ENCODE measurements at places on chromosomes 3 and 15.
A peak's percentile ranks its signal among the peaks of the same experiment; 100 is the strongest.

DNA sequence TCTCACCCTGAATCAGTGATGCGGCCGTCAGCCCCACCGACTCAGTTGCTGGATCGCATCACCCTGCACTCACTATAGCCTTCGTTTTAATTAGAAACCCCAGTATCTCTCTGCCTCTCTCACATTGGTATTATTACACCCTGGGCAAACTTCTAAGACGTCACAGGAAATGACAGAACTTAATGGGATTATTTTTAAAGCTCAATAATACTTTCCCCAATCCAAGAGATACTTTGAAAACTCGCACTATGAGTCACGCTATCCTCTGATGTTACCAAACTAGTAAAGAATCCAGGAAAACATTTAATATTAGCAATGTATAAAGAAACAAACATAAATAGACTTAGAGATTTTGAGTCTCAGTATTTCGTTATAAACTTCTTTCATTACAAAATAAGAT lies 36.6 kb downstream of the RUBCN start:
- DNase-seq: peak; percentile 57

GRCh38 chr3:193987186-193987585 lies 148.8 kb upstream of the HES1 start:
- no peak for DNase-seq

DNA sequence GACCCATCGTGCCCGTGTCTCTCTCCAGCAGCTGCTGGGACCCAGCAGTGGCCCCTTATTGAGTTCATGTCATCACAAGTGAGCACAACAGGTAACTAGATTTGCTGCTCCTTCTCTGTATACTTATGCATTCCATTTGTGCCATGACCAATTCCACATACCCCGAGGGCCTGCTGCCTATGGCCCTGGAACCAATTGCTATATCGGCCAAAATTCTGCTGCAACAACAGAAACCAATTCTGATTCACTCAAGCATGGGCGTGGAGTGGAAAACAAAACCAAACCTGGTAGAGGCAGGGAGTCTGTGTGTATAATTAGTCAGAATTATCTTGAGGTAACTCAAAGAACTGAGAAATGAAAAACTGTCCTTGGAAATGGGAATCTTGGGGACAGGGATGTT lies 516.6 kb downstream of the EPHB1 start:
- DNase-seq: no peak

- DNase-seq: no peak
Observed at GRCh38 chr3:143472731-143473523, 353.4 kb downstream of the CHST2 start.

- no peak for DNase-seq
Observed at GRCh38 chr15:62104401-62104800, 37.6 kb downstream of the C2CD4A start.

- DNase-seq: no peak
Observed at GRCh38 chr15:58340176-58340575, 91.6 kb upstream of the LIPC start.

GRCh38 chr3:71896751-71897150 lies 111.8 kb upstream of the PROK2 start:
- DNase-seq: peak; percentile 40

- DNase-seq: no peak
Observed at GRCh38 chr3:173221010-173221409, 80.0 kb upstream of the SPATA16 start.

GRCh38 chr3:81354119-81354518 lies 407.3 kb downstream of the GBE1 start:
- DNase-seq: no peak

GRCh38 chr3:32391643-32392535 lies at the start of gene CMTM7:
CMTM7 (plus strand) TSS chr3:32391853; CDS start chr3:32391907, 54 bp downstream.
- peak; percentile 37 for DNase-seq

DNA sequence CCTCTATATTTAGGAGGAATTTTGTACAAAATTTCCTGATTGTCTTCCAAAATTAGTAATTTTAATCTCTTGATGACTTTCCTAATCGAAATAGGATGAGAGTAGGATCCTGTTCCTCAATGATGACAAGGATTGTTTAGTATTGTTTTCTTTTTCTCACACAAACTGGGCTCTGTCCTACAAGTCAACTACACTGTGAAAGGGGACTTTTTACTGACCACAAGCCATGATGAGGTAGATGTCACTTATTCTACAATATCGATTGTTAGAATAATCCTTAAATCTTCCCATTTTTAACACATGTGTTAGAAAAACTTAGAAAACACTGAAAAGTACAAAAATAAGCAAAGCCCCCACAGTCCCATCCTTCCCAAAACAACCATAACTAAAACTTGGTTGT lies 35.8 kb upstream of the TSC22D2 start:
- DNase-seq: no peak

DNA sequence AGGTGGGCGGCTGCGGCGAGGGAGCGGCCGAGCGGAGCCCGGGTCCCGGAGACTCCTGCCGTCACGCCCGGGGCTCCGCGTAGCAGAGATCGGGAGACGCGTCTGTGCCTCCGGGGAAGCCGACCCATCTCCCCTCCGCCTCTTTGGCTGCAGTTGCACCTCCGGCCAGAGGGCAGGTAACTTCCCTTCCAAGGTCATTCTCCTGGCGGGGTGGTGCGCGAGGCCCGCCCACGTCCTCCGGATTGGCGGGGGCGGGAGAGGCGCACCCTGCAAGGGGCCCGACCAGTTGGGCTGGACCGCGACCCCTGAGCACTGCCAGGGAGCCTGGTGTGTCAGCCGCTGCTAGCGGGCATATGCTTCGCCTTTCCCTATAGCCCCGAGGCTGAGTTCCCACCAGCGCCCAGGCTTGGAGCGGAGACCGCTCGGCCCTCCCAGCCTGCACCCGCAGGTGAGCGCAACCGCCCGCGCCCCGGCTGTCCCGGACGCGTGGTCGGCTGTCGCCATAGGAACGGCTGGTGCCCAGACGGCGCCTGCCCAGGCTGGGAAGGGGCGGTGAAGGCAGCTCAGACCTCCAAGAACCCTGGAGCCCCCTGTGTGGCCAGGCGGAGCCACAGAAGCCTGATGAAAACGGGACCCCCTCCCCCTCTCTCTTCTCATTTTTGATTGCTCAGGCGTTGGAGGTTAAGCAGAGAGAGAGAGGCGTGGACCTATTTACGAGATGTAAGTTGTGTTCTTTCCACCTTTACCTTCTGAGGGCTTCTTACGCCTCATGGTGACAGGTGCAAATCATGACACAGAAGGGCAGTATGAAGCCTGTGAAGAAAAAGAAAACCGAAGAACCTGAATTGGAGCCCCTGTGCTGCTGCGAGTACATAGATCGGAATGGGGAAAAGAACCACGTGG lies 453 bp downstream of the ZDHHC23 start:
- DNase-seq: no peak

DNA sequence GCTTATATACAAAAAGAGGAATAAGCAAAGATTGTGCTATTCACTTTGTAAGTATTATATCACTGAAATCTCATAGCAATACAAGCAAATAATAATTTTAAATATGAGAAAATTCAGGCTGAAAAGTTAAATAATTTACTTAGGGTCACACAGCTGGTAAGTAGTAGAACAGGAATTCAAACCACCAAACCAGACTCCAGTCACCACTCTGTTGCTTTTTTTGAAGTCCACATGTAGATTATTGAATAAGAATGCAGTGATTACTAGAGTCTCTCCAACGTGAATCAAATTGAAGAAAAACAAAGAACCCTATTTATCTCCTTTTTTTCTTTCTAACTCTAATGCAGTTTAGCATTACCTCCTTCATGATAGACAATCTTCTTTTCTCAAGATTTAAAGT lies 15.9 kb downstream of the SPICE1 start:
- no peak for DNase-seq

- no peak for DNase-seq
Observed at GRCh38 chr3:128143496-128143895, 9.8 kb upstream of the EEFSEC start.

DNA sequence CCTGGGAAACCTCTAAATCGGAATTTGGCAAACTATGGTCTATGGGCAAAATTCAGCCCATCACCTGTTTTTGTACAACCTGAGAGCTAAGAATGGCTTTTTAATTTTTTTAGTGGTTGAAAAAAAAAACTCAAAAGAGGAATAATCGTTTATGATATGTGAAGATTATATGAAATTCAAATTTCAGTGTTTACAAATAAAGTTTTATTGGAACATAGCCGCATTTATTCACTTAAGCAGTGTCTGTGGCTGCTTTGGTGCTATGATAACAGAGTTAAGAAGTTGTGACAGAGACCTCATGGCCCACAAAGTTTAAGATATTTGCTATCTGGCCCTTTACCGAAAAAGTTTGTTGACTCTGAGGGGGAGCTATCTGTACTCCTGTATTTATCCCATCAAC lies 36.4 kb upstream of the LACTB start:
- DNase-seq: no peak

DNA sequence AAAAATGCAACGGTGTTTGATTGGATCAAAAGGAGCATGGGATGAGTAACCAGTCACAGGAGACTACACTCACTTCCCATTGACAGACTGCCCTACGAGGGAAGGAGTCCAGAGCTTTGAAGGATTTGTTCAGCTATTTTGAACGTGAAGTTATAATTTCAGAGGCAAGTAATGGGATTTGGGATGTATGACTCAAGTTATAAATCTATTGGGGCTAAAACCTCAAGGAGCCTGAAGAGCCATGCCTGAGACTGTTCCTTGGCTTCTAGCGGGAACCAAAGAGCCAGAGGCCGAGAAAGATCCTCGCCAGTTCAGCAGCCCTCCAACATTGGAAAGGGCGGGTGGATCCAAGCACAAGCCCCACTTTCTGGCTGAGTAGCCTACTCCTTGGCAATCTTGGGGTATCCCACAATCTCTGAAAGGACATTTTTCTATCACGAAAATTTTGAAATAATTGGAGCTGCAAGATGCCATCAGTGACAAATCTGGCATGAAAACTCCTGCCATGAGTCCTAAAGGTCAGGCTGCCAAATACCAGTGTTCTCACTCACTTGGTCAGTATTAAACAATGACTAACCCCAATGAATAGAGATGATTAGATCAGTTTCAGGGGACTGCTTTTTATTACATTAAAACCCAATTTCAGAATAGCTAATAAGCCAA lies 48.6 kb upstream of the SLCO2A1 start:
- no peak for DNase-seq

DNA sequence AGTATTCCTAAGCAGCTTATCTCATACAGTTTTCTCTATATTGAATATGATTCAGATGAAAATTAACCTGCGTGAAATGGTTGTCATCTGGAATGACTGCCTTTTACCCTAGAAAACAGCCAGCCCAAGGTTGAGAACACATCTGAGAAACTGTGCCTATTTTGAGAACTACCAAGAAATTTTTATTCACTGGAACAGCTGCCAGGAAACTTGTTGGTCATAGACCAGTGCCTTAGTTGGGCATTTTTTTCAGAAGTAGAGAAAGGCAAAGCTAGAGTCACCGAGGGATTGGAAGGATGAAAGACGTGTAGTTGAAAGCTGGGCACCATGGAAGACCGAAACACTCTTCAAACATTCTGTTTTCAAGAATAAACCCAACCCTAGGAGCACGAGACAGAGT lies 277.1 kb downstream of the LPP start:
- no peak for DNase-seq

- no peak for DNase-seq
Observed at GRCh38 chr15:32135335-32135734, 105.0 kb downstream of the CHRNA7 start.

GRCh38 chr15:47358876-47359275 lies 358.4 kb upstream of the SEMA6D start:
- DNase-seq: no peak

GRCh38 chr3:17006132-17006852 lies 121.5 kb downstream of the PLCL2 start:
- DNase-seq: no peak

GRCh38 chr15:29670998-29671981 lies 151.0 kb downstream of the TJP1 start:
- DNase-seq: peak; percentile 92

DNA sequence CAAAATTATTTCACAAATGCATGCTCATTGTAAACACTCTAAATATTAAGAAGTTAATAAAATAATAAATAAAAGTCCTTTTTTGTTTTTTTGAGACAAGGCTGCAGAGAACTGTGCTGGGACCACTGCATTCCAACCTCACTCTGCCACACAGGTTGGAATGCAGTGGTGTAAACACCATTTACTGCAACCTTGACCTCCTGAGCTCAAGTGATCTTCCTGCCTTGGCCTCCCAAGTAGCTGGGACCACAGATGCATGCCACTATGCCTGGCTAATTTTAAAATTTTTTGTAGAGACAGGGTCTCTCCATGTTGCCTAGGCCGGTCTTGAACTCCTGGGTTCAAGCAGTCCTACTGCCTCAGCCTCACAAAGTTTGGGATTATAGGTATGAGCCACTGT lies 578.4 kb downstream of the ZIC1 start:
- no peak for DNase-seq

DNA sequence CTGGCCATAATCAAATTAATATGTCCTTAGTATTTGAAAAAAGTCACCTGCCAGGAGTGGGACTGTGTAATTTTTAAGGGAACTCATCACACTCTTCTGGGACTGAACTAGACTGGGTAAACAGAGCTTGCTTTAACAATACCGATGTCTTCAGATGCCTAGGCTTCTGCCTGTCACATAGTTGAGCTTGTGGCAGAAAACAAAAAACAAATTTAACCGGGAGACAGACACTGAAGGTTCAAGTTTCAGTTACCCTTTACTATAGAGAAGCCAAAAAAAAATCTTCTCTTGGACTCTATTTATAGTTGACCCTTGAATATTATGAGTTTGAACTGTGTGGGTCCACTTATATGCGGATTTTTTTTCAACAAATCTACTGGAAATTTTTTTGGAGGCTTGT lies 10.8 kb downstream of the PPP1R2 start:
- DNase-seq: no peak

GRCh38 chr3:15476378-15476777 lies 45.1 kb downstream of the COLQ start:
- DNase-seq: peak; percentile 67

- DNase-seq: no peak
Observed at GRCh38 chr3:16987141-16987540, 102.4 kb downstream of the PLCL2 start.

DNA sequence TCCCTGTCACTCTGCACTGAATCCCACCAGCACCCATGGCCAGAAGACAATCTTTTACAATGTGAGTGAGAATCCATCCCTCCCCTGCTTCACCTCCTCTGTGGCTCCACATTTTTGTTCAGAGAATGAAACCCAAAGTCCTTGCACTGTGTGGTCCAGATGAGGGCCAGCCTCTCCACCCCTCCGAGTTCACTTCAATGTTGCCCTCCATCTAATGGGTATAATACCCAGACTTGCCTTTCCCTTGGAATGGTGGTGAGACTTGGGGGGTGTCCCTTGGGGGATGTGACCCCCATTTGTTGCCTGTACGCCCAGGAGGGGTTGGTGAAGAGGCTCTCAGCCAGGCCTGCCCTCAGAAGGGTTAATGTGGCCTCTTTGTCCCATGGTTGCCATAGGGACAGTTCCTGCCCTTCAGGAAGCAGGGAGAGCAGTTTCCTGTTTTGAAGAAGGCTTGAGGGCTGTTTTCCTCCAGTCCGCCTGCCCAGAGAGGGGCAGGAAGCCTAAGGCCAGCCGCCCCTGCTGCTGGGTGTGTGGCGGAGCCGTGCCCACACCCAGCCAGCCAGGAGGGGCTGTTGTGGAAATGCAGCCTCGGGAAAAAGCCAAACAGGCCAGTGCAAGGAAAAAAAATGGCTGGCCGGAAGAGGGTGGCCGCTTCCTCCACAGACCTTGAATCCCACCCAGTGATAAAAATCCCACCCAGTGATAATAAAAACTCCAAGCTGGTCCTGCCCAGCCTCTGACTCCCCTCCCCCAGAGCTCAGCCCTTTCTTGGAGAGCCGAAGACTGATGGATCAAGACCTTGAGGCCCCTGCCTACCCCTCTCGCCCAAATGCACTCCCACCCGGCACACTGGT lies 14.6 kb upstream of the FGD5 start:
- DNase-seq: no peak

All from amniotic epithelial cell (primary cell).